Liver (tissue), 10 donors: ENCODE measurements at places on chromosomes 2 and 18. TPM values are rescaled to one million over a fixed set of nuclear protein-coding genes. Genes with fewer than 3 reads are reported as not detected.

Gene AFG3L2
- 55.4 TPM for total RNA-seq

Gene FLACC1
- total RNA-seq: 7.1 TPM

- no peak for DNase-seq
Observed at GRCh38 chr2:20674974-20675679, 8.2 kb downstream of the GDF7 start.

- DNase-seq: no peak
Observed at GRCh38 chr2:15177103-15177502, 384.0 kb downstream of the NBAS start.

GRCh38 chr18:23453680-23454058, 582 bp downstream of the RIOK3 start:
- no peak for DNase-seq

- DNase-seq: no peak
Observed at GRCh38 chr2:31401580-31401979, 13.0 kb downstream of the XDH start.

DNA sequence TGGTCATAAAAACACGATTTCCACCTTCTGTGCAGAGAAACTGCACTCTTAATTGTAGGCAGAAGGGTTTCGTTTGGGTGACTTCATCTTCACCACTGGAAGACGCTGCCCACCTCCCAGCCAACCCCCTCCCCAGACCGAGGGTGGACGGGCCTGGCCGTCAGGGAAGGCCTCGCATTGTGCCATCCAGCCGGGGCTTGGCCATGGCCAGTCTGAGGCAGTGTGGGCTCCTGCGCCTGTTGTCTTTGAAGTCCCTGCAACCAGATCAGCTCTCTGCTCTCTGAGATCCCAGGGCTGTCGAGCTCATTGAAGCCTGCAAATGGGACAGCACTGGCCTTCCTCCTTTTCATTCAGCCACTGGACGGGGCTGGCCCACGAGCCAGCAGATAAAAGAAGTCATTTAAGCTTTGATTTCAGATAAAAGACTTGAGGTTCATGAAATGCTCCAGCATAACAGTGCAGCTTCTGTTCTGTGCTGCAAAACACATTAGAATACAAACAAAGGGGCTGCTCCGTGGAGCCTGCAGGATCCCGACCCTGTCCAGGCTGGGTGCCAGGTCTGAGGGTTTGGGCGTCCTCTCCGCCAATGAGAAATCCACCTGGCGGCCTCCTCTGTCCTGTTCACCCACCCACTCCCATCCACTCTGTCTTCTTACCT, 253.5 kb downstream of the LDLRAD4 start:
- DNase-seq: no peak

- no peak for DNase-seq
Observed at GRCh38 chr18:51235009-51235789, 37.7 kb upstream of the MEX3C start.

DNA sequence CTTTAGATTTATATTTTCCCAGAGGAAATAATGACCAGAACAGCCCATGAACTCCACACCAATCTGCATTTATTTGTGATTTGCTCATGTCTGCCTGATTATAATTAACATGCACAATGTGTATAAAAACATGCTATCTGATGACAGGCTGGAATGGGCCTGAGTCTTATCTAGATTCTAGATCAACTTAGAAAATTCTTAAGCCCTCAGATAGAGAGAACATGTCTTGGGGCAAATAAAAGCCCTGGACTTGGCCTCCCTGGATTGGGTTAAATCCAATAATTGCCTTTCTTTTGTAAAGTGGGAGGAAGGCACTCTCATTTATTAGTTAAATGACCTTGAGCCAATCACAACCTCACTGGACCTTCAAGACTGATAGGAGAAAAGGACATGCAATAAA, 61.8 kb downstream of the EVA1A start:
- no peak for DNase-seq
